ENCODE measurements at places on chromosomes 4 and X.

GRCh38 chrX:65195621-65196020, 219.4 kb upstream of the ZC4H2 start:
- no peak for DNase-seq

- no peak for DNase-seq
Observed at GRCh38 chr4:95982516-95982915, 142.6 kb downstream of the PDHA2 start.

DNA sequence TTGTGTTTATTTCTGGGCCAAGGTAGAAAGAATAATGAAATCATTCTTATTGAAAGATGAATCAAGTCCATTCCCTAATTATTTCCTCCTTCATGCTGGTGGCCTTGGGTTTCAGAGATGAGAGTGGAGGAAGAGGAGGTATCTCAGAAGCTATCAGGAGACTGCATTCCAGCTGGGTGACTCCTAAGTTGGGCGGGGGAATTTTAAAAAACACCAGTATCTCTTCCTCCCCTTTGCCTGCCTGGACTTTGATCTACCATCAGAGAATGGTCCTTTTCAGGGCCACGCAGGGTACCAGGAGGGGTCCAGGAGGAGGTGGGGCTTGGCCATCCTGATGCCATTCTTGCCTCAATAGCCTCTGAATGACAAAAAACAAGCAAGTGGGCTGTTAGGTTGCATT, 104.4 kb downstream of the ASMT start:
- no peak for DNase-seq

DNA sequence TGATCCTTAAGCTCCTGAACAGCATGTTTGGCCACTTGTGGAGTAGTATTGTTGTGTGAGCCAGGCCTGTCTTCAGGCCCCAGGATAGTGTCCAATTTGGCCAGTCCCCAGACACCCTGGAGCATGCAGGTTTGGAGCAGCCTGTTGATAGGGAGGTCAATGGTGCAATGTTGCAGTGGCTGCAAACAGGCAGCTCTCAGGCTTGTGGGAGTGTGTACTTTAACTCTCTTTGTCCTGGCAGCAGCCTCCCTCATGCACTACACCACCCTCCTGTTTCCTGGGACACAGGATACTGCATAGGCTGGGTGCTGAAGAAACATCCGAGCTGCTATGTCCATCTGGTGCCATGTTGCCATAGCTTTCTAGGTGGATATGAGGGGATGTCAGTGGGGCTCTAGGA, 24.0 kb downstream of the TECRL start:
- DNase-seq: no peak

DNA sequence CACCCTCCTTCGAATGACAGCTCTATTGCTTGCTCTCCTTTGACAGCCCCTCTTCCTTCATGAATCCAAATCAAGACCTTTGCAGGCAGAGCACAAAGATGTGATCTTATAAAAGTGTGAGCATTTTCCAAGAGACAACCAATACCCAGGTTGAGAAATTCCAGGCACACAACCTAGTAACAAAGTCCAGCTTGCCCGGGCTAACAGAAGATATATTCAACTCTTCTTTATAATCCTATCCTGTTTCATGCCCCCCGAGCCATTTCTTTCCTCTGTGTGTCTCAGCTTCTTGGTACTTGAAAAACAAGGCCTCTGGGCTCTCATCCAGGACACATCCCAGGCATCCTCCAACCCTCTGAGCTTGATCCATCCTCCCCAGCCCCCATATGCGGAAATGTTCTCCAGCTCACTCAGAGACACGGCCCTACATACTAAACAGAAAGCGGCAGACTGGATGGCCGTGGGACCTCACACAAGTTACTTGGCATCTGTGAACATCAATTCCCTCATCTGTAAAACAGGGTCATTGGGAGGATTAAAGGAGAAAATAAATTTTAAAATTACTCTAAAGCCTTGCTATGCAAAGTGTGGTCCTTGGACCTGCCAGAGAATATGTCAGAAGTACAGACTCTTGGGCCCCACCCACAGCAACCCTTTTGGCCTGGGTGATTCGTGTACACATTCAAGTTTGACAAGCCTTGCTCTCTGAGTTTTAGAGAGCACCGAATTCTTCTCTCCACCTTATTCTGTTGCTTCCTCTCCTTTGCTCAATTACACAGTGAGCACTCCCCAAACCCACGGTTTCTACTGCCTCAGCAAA, 627.0 kb downstream of the BCOR start:
- peak; percentile 88 for DNase-seq

GRCh38 chr4:100786481-100786880, 268.7 kb upstream of the EMCN start:
- no peak for DNase-seq

Data from fibroblast of skin of right biceps (primary cell).